ENCODE measurements at places on chromosomes 1 and 21.
A peak's percentile ranks its signal among the peaks of the same experiment; 100 is the strongest.

- DNase-seq: no peak
Measured at GRCh38 chr1:237981223-237981622, 90.5 kb upstream of the ZP4 start.

DNA sequence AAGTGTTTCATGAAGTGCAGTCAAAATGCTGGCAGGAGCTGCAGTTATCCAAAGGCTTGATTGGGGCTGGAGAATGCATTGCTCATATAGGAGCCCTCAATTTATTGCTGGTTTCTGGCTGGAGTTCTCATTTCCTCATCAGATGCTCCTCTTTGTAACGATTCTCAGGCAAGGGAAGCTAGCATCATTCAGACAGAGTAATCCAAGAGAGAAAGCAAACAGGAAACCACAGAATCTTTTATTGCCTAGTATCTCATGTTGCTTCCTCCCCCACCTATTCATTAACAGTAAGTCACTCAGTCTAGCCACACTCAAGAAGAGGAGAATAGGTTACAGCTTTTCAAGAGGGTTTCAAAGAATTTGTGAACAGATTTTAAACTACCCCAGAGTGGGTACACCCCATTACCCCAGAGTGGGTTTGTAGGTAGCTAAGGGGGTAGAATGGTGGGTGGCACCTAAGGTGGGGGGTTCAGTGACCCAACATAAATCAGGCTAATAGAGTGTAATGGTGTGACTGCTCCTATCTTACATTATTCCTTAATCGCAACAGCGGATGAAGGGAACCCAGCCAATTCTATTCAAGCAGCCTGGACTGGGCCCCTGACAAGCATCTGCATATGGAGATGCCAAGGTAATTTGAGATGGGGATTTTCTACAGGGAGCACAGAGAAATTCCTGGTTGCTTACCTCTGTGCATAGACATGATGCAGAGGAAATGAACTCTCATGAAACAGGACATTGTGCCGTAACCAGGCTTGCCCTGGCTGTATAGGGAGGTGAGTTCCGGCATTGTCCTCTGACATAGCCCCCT is 67.1 kb downstream of the KCNJ15 start:
- no peak for DNase-seq

DNA sequence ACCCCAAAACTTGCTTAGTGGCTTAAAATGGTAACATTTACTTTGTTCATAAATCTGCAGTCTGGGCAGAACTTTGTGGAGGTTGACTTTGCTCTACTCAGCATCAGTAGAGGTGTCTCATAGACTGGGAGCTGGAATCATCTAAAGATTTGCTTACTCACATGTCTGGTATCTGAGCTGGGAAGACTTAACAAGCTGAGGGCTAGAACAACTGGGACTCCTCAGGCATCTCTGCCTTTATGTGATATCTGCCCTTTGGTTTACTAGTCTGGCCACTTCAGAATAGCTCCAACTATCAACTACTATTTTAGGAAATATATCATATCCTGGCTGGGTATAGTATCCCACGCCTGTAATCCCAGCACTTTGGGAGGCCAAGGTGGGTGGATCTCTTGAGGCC is 82.5 kb downstream of the C4BPA start:
- DNase-seq: no peak

- no peak for DNase-seq
Measured at GRCh38 chr1:23044035-23044434, 24.8 kb downstream of the KDM1A start.

- DNase-seq: no peak
Measured at GRCh38 chr21:38807441-38807871, 1.7 kb downstream of the ETS2 start.

GRCh38 chr1:119275145-119276134 is 93.1 kb upstream of the HAO2 start:
- DNase-seq: peak; percentile 18

- no peak for DNase-seq
Measured at GRCh38 chr1:17538428-17539117, 925 bp upstream of the ARHGEF10L start.

DNA sequence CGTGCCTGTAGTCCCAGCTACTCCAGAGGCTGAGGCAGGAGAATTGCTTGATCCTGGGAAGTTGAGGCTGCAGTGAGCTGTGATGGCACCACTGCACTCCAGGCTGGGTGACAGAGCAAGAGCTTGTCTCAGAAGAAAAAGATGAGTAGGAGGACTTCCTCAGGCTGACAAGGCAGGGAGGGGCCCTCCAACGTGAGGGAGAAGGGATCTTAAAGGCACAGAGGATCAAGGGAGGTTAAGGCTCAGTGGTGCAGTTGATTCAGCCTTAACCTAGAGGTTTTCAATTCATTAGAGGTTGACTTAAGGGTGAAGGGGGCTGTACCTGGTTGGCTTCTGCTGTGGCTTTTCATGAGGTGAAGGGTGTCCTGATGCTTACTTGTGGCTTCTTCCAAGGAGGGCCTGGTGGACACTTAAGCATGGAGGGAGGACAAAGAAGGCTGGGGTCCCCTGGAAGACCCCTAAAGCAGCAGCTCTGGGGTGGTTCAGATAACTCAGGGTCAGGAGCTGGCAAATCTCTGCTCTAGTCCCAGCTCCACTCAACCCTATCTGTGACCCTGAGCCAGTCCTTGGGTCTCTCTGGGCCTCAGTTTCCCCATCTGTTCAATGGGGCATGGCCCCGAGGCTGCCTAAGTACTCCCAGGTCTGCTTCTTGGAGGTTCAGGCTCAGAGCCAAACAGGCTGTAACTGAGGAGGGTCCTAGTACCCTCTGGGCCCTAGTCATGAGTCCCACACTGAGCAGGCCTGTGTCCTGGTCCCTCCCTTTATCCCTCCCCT is 6.3 kb downstream of the EXTL1 start:
- no peak for DNase-seq

GRCh38 chr21:16310176-16310575 is 580.4 kb downstream of the USP25 start:
- no peak for DNase-seq

- no peak for DNase-seq
Measured at GRCh38 chr1:225816643-225817538, 7.0 kb downstream of the EPHX1 start.

DNA sequence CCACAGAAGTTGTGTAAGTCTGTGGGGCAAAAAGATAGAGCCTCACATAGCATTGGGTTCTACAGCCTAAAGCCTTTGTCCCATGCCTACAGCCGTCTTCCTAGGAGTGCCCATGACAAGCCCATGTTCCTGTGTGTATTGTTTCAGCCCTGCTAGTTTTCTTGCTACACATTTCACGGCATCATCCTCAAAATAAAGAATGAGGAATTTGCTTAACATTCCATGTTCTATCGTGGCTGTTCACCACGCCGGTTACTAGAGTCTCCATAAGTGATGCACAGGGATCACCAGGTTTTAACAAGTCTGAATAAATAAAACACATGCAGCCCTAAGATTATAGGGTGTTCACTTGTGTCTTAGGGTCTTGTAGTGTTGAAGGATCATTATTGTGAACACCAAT is 87.4 kb upstream of the NGF start:
- no peak for DNase-seq

DNA sequence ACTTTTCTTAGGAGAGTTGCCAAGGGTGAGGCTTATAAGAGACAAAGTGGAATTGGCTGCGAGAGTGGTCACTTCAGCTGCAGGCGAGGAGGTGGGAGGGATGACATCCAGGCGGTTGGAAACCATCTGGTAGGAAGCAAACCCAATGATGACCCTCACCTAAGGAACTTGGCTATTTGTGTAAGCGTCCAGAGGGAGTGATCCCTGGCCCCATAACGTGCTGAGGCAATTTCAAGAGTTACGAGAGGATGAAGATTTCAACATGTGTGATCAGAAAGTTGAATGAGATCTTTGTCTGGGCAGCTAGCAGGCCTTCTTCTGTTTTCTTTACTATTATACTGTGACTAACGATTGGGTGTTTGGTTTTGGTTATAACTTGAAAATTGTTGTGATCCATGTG is 102.7 kb upstream of the VANGL1 start:
- no peak for DNase-seq

GRCh38 chr21:17758683-17759082 is 60.5 kb downstream of the C21orf91 start:
- DNase-seq: no peak

DNA sequence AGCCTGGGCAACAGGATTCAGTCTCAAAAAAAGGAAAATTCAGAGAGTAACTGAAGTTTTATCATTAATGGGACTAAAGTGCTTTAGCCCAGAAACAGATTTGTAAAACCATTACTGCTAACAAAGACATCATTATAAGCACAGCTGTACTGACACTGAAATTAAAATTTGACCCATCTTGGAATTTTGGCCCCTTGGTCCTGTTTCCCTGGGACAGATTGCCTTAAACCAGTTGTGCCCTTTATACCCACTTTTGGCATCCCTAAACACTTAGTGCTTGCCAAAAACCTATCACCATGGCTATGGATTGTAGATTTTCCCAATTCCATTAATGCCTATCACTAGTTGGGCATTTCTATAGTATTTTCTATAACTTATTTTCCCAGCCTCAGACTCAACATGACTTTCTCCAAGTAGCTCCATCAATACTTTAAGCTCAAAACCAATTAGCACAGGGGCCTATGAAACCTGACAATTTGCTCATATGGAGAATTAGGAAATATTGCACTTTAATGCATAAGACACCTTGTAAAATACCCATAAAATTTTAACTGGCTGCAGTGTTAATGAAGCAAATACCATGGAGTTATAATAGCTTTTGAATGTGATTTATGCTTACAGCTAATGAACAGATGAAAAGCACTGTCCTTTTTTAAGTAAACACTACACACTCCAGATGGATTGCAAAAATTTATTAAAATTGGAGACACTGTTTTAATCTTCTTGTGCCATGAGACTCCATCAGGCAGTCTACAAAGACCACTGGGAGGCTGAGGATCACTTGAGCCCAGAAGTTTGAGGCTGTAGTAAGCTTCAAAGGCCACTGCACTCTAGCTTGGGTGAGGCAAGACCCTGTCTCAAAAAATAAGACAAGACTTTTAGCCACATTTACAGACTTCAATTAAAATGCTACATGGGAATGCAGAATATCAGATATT is 4.3 kb downstream of the GAS5 start:
- no peak for DNase-seq

- DNase-seq: no peak
Measured at GRCh38 chr21:41048623-41049022, 119.3 kb upstream of the BACE2 start.

GRCh38 chr1:119388450-119388849 is 19.9 kb downstream of the HAO2 start:
- no peak for DNase-seq

- peak; percentile 39 for DNase-seq
Measured at GRCh38 chr1:107964336-107965109, 457 bp downstream of the VAV3 start.

GRCh38 chr1:183283286-183283685 is 97.2 kb downstream of the LAMC2 start:
- DNase-seq: no peak

GRCh38 chr1:19808351-19808750 is 6.7 kb downstream of the RNF186 start:
- DNase-seq: no peak

DNA sequence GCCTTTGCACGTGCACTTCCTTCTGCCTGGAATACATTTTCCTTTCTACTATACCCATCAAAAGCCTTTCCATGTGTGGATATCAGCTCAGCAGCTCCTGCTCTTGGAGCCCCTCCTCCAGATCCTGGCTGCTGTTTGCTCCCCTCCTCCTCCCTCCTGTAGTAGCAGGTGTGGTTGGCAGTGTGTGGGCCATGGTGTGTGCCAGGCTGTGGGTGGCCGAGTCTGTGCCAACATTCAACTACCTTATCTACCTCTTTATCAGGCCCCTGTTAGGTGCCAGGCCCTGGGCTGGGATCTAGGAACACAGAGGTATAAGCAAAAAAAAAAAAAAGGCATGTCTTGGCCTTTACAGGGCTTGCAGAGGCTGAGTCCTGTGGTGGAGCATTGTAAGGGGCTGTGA is 180.6 kb upstream of the JUN start:
- DNase-seq: no peak

DNA sequence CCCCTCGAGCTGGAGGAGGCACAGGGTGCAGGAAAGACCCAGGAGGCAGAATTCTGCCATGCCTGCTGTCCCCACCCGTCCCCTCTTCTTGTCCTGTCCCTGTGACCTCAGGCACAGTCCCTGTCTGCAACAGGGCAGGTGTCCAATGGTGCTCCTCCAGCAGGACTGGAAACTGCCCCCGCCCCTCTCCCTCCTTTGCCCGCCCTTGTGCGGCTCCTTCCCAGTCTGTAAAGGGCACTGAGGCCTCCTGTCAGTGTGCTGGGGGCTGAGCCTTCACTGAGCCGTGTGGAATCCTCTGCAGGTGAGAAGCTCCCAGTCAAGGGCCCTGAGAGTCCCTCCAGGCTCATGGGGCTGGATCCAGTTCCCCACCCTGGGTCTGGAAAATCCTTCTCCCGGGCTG is 28.9 kb downstream of the PRDM16 start:
- no peak for DNase-seq

DNA sequence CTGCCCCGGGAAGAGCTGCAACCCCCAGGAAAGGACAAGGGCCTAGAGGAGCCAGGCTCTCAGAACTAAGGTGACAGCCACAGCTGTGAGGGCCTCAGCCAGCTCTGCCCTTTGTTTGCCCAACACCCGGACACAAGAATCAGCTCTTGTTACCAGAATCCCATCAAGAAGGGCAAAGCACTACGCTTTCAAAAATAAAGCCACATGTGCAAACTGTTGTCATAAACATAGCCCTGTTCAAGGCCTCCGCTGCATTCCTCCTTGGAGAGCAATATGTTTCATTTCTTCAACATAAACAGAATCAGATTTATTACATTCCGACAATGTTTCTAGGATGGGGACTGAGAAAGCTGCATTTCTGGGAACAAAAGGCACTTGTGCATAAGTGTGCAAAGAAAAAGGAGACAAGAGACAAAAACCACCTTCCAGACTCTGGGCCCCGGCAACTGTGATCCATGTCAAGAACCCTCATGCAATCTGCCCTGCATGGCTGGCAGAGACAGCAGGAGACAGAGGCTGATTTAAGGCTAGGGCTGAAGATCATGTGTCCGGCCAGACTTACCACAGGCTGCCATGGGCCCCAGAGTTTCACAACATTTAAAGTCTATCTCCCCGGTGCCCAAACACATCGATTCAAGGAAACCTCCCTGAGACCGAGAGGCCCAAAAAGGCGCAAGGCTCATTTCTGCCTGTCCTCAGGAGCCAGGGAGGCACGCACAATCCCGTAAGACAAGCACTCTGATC is 71.0 kb downstream of the SSBP3 start:
- DNase-seq: no peak

Measured in activated CD8-positive, alpha-beta memory T cell treated with anti-CD3 and anti-CD28 coated beads, Interleukin-2, amount 50 U/mL, for 4 hours (primary cell).